ENCODE measurements at places on chromosomes 5 and 9.

DNA sequence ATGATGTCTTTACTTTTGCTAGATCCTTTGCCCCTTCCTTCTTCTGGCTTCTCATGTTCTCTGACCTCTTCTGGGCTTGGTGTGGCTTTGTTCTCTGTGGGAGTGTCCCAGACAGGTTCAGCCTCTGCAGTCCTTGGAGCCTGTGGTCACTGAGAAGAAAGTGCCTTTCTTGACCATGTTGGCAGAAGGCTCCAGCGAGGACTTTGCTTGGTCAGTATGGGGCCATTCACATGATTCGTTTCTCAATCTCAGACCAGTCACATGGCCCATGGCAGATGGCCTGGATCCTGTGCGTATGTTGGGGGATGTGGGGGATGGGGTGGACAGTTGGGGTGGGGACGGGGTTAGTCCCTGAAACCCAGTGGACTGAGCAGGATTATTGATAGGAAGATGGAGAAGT is 274.1 kb downstream of the ARHGAP26 start:
- no peak for DNase-seq

- no peak for DNase-seq
Measured at GRCh38 chr5:31442058-31442745, 89.7 kb downstream of the DROSHA start.

- DNase-seq, result peak; percentile 58
Measured at GRCh38 chr9:130834371-130835336, at the start of gene ABL1. Gene ABL1 (plus strand): TSS chr9:130835254. CDS start chr9:130835447, 193 bp downstream.

GRCh38 chr5:9479990-9480389 is 65.9 kb downstream of the SEMA5A start:
- no peak for DNase-seq

- DNase-seq, result no peak
Measured at GRCh38 chr5:118620233-118620632, 368.1 kb downstream of the DTWD2 start.

DNA sequence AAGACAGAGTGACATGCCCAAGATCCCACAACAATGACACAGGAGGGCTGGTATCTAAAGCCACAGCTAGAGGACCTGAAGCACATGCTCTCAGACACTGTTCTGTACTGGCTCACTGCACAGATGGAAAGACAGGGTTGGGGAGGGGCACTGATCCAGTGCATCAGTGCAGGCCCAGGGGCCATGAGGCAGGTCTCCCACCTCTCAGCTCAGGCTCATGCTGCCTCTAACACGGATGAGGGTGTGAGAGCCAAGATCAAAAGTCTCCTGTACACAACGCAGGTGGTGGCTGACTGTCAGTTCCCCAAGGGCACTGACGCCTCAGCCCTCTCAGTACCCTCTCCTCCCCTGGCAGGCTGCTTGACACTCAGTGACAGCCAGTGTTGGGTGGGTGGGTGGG is 10.9 kb downstream of the RAPGEF1 start:
- DNase-seq, result no peak

DNA sequence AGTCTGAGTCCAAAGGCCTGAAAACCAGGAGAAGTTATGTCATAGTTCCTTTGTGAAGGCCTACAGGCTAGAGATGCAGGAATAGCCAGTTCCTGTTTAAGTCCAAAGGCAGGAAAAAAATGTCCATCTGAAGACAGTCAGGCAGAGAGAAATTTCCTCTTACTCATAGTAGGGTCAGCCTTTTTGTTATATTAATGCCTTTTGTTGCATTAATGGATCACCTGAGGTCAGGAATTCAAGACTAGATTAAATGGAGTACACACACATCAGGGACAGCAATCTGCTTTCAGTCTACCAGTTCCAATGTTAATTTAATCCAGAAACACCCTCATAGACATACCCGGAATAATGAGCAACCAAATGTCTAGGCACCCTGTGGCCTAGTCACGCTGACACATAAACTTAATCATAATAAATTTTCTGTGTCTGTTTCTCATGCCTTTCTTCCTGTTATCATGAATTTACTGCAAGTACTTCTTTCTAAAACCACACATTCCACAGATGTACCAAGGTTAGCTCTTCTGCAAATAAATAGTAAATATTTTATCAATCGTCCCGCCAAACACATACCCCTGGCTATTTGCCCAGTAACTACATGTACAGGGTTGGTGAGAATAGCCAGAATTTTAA is 703.9 kb downstream of the EFNA5 start:
- no peak for DNase-seq

DNA sequence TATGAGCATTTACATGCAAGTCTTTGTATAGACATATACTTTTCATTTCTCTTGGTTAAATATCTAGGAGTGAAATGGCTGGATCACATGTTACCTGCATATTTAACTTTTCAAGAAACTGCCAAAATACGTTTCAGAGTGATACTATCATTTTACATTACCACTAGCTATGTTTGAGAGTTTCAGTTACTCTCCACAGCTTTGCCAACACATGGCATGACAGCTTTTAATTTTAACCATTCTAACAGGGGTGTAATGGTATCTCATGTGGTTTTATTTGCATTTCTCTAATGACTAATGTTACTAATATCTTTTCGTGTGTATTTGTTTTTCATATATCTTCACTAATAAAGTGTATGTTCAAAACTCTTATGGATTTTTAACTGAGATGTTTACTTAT is 99.8 kb downstream of the DTWD2 start:
- no peak for DNase-seq

- no peak for DNase-seq
Measured at GRCh38 chr5:158886086-158886485, 213.6 kb downstream of the EBF1 start.

DNA sequence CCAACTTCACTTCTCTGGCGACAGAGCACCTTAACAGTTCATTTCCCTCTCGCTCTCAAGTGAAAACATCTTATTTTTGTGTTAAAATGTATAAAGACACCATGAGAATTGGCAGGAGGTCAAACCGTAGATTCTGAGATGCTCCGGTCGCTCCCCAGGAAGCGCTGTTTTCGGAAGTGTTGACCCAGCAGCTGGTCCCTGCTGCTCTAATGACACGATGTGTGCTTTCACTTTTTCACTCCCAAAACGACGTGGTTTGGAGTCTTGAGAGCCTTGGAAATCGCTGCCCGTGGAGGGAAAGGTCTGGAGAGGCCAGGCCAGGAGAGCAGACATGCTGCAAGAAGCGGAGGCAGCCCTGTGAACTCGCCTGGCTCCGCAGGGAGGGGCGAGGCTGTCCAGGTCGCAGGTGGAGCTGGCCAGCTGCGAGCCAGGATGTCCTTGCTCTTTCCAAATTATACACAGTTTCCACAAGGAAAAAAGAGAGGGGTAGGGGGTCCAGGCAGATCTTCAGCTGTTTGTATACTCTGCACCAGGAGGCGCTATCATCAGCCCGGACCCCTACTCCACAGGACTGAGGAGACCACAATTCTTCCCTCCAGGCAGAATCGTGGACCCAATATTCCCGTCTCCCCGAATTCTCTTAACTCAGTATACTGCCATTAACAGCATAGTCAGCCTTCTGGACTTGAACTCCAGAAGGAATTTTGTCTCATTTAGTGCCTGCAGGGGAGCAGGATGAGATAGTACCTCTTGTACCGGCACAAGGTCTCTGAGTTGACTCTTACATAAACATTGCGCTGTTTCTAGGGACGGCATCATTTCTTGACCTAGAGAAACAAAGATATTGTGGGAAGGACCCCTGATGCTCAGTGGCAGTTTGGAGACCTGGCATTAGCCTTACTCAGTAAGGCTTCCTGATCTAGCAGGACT is 248.6 kb upstream of the ANKRD55 start:
- peak; percentile 42 for DNase-seq

GRCh38 chr9:12794101-12794799 is 19.4 kb downstream of the LURAP1L start:
- no peak for DNase-seq

GRCh38 chr5:106127985-106128384 is 1542.8 kb downstream of the EFNA5 start:
- no peak for DNase-seq

- DNase-seq, result no peak
Measured at GRCh38 chr5:74342948-74343682, 297.4 kb downstream of the ENC1 start.

DNA sequence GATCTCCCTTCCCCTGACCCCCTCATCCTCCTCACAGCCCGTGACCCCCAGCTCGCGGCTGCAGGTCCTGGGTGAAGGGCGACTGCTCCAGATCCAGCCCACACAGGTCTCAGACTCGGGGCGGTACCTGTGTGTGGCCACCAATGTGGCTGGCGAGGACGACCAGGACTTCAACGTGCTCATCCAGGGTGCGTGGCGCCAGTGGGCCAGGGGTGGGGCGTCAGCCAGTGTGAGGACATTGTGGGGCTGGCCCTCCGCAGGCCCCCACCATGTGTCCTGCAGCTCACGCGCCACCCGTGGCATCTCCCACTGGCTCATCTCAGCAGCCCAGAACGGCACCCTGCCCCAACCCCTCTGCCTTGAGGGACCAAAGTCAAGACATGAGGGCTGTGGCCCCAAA is 67.1 kb upstream of the ASS1 start:
- DNase-seq, result no peak

DNA sequence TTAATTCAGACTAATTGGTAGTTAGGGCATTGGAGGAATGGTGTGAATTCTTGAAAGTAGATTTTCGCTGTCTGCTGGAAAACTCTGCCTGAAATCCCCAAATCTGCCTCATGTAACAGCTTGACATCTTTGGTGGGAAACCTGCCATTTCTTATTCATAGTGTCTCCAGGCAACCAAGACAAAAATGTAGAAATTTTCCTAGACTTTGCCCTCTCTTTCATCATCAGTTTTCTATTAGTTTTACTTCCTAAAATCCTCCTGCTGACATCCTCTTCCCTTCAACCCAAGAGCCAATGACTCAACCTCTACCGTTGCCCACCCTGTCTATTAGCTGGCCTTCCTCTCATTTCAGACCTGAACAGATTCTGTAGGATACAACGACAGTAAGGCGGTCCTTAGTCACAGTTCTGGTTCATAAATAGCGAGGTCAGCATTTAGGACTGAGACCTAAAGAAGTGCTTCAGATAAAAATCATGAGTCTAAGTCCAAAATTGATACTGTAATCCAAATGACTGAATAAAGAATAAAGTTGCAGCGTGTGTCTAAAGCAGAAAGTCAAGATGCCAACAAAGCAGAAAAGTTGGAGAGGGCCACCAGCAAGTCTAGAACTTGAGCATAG is 133.9 kb downstream of the MUSK start:
- DNase-seq, result peak; percentile 84

GRCh38 chr5:96781031-96781971 is 26.4 kb downstream of the ERAP1 start:
- no peak for DNase-seq

DNA sequence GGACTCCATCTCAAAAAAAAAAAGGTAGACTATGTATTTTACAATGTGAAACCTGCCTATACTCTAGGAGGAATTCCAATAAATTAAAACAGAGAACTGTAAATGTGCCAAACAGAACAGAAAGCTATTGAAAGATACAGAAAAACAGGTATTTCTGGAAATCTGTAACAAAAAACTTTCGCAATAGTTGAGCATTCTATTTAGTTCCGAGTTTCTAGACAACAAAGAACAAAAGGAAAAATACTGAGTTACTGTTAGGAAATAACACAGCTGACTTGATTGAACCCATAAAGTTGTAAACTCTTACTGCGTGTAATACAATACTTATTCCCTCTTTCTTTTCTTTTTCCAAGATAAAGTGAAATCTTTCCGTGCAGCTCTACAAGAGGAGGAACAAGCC is 18.6 kb downstream of the DIMT1 start:
- no peak for DNase-seq

- DNase-seq, result no peak
Measured at GRCh38 chr5:79022771-79023170, 37.7 kb upstream of the ARSB start.

- no peak for DNase-seq
Measured at GRCh38 chr9:109473329-109473728, 24.8 kb downstream of the PTPN3 start.

DNA sequence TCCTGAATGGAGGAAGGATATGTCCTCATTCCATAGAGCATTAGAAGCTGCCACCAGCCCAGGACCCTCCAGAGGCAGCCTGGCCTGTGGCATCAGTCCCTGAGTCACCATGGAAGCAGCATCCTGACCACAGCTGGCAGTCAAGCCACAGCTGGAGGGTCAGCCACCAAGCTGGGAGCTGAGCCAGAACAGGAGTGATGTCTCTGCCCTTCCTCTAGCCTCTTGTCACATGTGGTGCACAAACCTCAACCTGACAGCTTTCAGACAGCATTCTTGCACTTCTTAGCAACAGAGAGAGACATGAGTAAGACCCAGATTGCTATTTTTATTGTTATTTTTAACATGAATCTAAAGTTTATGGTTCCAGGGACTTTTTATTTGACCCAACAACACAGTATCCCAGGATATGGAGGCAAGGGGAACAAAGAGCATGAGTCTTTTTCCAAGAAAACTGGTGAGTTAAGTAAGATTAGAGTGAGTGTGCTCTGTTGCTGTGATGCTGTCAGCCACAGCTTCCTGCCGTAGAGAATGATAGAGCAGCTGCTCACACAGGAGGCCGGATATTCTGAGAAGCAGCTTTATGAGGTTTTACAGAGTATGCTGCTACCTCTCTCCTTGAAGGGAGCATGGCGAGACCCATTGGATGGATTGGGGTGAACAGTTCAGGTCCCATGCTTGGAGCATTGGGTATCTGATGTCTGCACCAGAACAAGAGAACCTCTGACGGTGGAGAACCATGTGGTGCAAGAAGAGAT is 13.0 kb upstream of the CYFIP2 start:
- DNase-seq, result no peak

All from inflammatory macrophage treated with lipopolysaccharide for 1 hour (primary cell).